Foreskin melanocyte (primary cell): ENCODE measurements at places on chromosomes 7 and 10.

DNA sequence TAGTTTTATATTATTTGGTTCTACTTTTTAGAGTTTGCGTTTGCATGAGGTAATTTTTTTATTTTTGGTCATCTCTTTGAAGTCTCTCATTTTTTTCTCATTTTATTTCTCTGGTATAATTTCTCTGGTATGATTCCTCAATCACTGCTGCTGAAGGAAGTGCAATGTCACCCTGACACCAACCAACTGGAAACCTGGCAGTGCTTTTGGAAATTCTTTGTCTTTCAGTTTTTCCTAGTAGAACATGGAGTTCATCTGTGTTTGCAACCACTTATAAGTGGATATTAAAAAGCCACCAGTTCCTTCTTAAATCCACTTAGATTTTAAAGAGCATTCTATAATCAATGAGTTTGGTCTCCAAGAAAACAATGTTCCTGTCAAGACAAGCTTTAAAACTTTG, 291.8 kb downstream of the PRKG1 start:
- DNase-seq = no peak

- peak; percentile 45 for DNase-seq
Measured at GRCh38 chr10:5434017-5434753, 21.8 kb downstream of the NET1 start.

DNA sequence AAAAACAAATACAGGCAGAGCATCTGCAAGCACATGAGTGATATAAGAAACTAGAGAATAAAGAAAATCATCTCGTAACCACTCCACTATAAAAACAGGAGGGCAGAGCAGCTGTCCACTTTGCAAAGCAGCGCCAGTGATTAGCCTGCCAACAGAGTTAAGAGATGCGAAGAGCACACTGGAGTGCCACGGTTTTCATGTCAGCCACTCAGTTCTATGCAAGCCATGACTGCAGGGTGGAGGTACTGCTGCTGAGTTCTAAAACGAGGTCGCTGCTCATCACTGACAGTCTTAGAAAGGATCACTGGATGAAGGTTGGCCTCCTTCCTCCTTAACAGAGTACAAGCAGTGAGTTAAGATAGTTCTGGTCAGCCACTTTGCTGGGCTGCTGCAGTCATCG, 58.5 kb downstream of the FGFR2 start:
- no peak for DNase-seq

DNA sequence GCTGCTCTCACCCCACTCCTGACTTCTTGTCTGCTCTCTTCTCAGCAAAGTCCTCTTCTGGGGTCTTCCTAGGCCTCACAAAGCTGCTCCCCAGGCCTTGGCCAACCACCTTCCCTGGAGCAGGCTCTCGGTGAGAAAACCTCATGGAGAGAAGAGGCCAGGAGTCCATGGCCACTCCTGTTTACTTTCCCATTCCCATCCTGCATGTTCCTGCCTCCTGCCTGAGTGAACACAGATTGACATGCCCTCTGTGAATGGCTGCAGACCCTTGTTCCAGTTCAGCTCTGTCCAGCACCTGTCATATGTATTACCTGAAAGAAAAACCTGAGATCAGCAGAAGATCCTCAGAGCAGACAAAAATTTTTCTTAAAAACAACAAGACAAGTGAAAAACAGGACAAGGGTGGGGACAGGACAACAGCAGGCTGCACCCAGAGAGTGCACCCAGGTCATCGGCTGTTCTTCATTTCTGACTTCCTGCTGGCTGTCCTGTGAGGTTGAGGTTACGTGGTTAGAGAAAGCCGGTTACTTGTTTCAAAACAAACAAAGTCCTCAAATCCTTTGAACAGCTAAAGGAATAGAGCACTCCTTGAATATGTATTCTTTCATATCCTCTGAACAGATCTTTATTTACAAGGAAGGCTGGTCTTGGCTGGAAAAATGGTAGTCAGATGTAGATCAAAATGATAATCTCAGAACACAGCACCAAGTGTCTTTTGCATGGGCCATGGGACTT, 34.0 kb upstream of the DLD start:
- DNase-seq = no peak

- DNase-seq = peak; percentile 56
Measured at GRCh38 chr10:96714031-96714590, 6.2 kb downstream of the PIK3AP1 start.

DNA sequence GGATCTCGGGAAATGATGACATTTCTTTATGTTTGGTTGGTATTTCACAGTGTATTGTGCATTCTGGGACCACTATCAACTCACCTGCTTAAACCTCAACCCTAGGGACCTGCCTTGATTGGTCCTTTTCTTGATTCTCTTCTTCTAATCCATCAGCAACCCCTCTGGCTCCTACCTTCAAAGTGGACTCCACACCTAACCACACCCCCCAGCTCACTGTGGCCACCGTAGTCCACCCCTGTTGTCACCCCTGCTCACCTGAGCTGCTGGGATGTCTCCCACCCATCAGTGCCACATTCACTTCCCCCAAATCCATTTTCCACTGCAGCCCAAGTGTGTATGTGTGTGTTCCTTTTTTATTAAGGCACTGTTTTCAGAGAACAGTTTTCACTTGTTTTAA, 145.0 kb downstream of the PLPP4 start:
- DNase-seq = no peak

GRCh38 chr7:136133551-136133950, 156.4 kb upstream of the MTPN start:
- DNase-seq = peak; percentile 71

DNA sequence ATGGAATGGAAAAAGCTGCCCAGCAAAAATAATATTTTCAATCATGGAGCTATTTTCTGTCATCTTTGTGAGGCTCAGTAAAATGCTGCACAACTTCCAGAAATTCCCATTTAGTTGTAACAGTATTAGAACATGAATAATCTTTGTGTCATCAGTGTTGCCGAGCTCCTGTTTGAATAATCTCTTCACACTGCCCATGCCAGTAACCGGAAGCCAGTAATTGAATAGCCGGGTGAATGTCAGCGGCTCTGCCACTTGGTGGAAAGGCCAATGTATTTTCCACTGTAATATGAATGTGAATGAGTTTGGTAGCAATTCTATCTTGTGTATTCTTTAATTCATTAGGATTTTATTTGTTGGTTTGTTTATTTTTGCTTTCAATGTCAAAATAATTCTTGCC, 172.5 kb upstream of the INSYN2A start:
- DNase-seq = no peak

DNA sequence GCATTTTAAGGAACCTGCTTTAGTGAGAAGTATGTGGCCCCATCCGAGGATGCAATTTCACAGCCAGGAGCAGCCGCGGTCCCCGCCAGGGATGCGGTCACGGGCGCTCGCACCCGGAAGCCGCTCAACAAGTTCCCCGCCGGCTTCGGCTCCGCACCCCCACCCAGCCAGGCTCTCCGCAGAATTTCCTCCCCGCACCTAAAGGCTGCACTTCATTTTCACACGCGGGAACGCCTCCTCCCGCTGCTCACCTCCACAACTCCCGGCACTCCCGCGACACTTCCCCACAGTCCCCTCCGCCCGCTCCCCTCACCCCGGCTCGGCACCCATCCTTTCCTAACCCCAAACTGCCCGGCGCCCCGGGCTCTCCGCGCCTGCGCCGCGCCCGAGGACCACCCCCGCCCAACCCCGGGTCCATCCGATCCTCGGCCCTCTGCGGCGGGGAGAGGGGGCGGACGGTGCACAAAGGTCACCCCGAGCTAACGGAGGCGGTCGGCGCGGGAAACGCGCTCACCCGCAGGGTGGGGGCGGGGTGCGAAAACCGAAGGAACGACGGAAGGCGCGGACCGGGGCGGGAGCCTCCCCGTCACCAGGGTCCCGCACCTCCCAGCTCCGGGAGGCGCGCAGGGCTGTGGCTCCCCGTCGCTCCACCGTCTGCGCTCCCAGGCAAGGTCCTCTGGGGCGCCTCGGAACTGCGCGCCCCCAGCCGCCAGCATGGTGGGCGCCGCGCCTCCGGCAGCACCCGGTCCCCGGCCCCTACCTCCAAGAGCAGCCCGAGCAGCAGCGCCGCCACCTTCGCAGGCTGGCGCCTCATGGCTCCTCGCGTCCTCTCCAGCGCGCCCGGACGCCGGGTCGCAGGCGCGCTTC, 558 bp downstream of the VOPP1 start:
- DNase-seq = peak; percentile 16

GRCh38 chr10:21061982-21062381, 164.9 kb upstream of the NEBL start:
- no peak for DNase-seq

DNA sequence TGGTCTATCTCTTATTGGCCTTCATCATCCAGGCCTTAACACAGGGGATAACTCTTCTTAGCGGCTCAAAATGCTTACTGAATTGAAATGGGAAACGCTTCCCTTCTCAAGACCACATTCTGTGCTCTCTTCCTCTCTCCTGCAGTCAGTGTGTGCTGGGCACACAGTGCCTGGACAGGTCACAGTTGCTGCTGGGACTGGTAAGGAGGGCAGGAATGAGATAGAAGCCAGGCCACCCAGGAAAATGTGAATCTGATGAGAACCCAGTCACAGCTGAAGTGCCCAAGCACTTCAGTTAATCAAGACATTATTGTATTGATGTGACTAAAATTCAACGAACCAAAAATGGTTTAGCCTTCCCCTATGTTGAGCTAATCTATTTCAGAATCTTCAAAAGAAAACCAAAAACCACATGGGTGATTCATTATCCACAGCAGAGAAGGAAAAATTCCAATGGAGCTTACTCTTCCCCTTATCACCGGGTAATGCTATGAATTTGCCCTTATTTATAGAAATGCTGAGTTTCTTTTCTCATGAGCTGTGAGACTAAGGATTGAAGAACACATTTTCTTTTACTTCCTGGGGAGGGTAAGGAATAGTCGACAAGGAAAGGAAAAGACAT, 41.2 kb upstream of the PLPP4 start:
- DNase-seq = peak; percentile 63

- no peak for DNase-seq
Measured at GRCh38 chr10:90125456-90126255, 424.3 kb downstream of the KIF20B start.

GRCh38 chr10:94027197-94027596, 33.5 kb downstream of the PLCE1 start:
- no peak for DNase-seq

DNA sequence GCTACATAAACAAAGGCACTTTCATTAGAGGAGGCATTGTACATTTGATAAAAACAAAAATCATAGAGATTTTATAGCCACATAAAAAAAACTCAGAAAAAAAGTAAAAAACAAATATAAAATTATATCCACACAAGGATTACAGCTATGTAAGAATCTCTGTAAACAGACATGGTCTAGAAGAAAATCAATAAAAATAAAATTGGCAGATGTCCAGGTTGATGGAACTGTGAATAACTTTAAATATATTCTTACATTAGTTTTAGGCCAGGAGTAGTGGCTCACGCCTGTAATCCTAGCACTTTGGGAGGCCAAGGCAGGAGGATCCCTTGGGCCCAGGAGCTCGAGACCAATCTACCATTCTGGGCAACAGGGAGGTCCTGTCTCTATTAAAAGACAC, 19.2 kb downstream of the SLC35B4 start:
- no peak for DNase-seq

- peak; percentile 75 for DNase-seq
Measured at GRCh38 chr7:151249034-151249731, 689 bp upstream of the SMARCD3 start.

GRCh38 chr10:111142092-111142768, 65.4 kb downstream of the ADRA2A start:
- no peak for DNase-seq

DNA sequence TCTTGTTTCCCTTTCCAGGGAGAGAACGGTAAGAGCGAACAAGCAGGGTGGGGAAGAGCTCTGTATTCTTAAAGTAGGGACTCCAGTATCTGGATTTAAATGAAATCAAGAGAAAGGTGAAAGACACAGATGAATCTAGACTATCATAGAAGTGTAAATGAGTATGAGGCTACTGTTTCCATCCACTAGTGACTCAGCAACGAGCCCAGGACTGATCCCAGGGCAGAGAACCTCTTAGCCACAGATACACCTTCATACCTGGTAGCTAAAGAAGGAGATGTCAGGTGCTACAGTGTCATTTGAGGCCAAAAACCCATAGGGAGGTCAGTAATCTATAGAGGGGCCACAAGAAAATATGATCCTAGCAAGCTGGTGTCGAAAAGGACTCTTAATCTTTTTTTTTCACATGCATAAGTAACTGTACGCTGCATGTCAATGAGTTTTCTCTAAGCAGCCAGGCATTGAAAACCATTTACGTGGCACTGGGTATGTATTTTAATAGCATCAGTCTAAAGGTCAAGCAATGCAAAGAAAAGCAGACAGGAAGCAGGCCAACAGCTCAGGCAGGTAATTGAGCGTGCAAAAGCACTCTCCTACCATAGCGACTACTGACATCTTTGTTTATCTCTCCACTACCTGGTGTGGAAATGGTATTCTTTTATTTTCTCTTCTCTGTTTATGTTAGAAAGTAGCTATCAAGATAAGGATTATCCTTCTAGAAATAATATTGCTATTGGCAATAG, 91.5 kb upstream of the EGR2 start:
- no peak for DNase-seq

- DNase-seq = no peak
Measured at GRCh38 chr10:70139151-70139996, 6.7 kb upstream of the AIFM2 start.

GRCh38 chr10:61020420-61021158, 76.6 kb upstream of the RHOBTB1 start:
- no peak for DNase-seq
